ENCODE measurements at places on chromosomes 3 and 15. TPM values are rescaled to one million over a fixed set of nuclear protein-coding genes. Genes with fewer than 3 reads are reported as not detected.

The PARL gene
- total RNA-seq: 44.5 TPM

- no peak for DNase-seq
Observed at GRCh38 chr15:61517776-61518175, 288.7 kb upstream of the RORA start.

GRCh38 chr15:75460646-75461045, 9.2 kb upstream of the SIN3A start:
- no peak for DNase-seq

DNA sequence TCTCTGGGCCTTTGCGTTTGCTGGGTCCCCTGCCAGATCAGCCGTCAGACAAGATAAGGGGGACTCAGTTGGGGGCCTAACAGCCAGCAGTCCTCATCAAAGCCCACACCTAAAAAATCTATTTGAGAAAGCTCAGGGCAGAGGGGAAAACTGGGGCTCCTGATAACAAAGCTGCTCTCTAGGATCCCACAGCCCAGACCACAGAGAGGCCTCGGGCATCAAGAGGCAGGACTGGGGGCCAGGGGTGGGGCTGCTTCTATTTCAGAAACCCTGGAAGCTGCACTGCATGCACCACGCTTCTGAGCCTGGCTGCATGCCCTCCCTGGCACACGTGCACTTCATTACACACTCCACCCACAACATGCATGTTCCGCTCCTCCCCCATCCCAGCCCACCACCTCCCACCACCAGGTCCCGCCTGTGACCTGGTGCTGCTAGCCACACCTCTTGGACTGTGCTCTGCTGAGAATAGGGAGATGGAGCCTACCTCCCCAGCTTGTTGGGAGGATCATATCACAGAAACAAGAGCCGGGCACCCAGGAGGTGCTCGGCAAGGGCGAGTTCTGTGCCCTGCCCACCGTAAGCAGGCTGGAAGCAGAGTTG, 26.6 kb downstream of the FBLN2 start:
- no peak for DNase-seq

The NOX5 gene
- 0.92 TPM for total RNA-seq

DNA sequence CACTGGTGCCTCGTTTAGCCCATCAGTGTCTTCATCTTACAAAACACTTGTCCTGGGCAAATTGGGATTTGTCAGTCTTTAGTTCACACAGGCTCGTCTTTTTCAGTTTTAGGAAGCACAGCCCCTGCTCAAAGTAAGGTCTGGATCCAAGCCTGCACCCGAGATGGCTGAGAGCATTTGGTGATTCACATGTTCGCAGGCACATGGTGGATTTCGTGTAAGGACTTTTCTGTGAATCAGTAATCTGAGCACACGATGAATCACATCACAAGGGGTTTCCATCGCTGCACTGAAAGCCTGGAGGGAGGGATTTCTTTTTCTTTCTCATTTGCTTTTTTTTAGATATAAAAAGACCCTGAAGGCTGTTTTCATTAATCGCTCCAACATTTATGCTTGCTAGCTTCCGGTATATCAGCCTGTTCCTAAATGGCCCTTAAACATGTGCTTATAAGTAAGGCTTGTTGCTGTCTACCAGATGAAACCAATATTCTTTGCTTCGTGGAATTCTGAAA, 435.6 kb upstream of the ATP10A start:
- DNase-seq: no peak

DNA sequence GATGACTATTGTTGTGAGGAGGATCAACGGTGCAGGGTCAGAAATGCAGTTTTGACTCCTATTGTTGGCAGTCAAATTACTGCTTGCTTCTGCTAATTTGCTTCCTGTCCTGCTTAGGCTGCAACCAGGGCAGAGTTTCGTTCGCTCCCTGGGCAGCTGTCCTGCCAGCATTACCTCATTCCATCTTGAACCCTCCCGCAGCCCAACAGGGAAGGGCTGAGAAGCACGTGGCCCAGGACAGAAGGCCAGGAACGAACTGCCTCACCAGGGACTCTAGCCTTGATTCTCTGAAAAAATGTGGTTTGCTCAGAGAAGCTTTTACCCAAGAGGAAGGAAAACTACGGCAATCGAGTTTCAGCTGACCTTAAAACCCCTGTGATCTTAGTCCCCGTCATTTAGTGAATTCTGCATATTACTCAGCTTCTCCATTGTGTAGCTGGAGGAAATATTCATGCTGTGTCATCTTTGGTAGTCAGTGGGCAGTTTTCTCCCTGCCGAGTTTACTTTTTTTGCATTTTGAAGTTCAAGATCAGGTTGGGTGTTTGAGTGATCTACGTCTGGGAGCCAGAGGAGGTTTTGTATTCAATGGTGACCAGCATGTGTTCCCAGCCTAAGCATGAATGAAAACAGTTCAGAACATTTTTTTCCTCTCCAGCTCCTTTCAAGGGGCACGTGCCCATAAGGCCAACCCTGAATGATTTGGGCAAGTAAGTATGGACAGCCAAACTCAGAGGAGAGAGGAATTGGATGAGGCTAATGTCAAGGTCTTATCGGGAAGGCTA, 23.0 kb downstream of the TLNRD1 start:
- DNase-seq: no peak

GRCh38 chr3:51671734-51672475, 853 bp downstream of the TEX264 start:
- no peak for DNase-seq

DNA sequence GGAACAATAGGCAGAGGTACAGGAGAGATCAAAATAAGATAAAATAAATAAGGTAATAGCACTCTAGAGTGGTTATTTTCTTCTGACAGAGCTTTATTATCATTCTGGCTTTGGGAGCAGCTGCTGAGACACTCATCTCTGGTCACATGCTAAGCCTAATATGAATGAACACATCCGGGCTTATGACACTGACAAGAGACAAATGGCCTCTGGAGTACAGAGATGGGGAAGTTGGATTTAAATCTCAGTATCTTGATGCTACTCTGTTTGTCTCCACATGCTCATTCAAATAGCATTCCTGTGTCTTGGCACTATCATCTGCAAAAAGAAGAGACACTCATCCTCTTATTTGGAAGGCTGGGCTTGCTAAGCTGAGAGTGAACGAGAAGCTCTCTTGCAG, 55.6 kb downstream of the TMEM45A start:
- DNase-seq: no peak

DNA sequence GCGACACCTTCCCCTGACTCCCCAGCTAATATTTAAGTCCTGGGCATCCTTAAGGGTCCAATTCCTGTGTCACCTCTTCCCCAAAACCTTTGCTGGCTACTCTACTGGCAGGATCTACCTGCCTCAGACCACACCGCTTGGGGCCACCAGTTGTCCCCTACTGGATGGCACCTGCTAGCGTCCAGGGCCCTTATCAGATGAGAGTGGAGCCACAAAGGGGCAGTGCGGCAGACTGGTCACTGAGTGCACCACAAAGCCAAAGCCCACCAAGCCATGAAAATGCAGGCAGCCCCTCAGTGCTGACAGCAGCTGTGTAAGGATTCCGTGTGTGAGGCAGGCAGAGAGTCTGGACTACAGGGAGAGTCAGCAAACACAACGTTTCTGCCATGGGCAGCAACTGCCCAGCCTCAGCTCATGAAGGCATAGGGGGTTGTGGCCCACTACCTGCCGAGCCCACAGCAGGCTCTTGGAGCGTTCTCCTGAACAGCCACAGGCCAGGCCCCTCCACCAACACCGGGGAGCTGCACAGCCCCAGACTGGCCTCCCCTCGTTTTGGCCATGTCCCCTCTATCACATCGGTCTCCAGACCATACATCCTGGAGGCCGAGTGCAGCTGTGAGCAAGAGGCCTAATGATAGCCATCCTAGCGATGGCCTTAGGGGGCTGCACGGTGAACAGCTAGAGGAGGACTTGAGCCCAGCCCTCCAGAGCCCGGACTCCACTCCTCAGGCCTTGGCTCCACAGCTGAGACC, 32.3 kb downstream of the ALDH1L1 start:
- DNase-seq: no peak

GRCh38 chr3:184339001-184339400, 1.6 kb downstream of the FAM131A start:
- no peak for DNase-seq

GRCh38 chr3:68681766-68682165, 250.6 kb downstream of the TAFA4 start:
- no peak for DNase-seq

DNA sequence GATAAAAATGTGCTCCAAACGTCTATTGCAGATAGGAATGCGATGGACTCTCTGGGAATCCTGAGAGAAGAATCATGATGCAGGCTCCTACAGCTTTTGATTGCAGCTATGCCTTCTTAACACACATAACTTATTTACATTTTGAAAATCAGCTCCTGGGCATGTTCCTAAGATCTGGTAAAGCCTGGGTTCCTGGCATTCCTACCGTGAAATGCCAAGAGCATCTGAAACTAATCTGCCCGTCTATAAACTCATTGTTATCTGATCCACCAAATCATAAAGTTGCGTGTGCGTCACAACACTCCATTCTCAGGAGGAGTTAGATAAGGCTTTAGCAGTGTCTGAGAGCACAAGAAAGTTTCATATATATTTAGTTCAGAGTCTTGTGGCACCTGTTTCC, 79.0 kb upstream of the VGLL3 start:
- no peak for DNase-seq

The CLDN16 gene
- total RNA-seq: not detected

The ALG1L2 gene
- not detected for total RNA-seq

The C2CD4B gene
- 8.0 TPM for total RNA-seq
